ENCODE measurements at places on chromosomes 11 and 22.

DNA sequence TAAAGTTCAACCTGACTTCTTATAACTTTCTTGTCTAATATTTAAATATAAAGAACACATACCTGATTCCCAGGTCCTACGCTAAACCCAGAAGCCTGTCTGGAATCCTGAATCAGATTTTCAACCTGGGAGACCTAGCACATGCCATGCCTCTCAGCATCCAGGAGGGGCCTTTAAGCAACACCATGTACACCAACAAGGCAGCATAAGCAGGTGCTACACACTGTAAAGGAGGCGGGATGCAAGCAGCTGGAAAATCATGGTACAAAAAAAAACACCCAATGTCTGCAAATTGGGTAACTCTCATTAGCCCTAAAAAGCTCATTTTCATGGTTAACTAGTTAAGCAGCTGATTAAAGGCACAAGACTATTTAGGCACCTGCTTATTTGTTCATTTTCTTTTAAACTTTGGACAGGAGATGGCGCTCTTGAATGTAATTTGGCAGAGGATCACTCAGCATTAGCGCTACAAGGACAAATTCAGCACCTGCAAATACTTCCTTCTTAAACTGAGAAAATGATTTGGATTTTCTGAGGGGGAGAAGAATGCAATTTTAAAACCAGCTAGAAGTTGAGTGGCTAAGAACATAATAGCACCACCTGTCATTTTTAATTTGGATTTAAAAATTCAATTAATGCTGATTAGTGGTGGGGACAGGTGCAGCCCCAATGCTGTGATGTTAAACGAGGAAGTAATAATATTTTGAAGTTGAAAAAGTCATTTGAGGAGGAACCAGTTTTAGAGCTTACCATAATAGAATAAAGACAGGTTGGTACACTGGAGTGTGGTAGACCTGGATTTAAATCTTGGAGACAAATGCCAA is 104.0 kb downstream of the FAR1 start:
- DNase-seq = peak; percentile 22

DNA sequence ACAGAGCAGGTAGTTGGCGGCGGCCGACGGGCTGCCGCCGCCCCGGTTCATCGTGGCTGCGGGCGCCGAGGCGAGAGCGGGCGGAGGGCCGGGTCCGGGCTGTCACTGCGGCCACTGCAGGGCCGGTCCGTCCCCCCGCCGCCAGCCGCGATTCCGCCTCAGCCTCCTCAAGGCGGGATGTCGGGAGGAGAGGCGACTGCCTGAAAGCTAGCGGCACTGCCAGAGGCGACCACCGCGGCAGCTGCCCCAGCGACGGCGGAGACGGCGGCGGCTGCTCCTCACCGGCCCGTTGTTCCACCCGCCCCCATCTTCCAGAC is 234 bp downstream of the SESN3 start:
- no peak for DNase-seq

GRCh38 chr22:29320546-29320945 is 5.0 kb upstream of the RASL10A start:
- DNase-seq = no peak

DNA sequence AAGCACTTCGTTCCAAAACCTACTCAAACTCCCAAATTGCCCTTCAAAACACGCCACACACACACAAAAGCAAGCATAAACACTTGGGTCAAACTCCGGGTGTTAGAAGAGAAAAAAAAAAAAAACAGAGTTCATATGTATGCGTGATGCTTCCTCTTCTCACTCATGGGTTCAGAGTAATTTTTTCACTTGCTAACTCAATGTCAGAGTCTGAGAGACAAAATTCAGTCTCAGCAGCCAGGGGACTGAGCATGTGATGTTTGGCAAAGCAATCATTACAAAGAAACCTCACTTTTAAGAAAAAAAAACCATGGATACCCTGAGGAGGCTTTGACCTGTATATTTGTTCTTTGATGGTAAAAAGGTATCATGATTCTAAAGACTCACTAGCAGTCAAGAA is 461.7 kb downstream of the NTM start:
- DNase-seq = no peak

- DNase-seq = no peak
Measured at GRCh38 chr11:130452176-130452575, 3.7 kb downstream of the ADAMTS15 start.

DNA sequence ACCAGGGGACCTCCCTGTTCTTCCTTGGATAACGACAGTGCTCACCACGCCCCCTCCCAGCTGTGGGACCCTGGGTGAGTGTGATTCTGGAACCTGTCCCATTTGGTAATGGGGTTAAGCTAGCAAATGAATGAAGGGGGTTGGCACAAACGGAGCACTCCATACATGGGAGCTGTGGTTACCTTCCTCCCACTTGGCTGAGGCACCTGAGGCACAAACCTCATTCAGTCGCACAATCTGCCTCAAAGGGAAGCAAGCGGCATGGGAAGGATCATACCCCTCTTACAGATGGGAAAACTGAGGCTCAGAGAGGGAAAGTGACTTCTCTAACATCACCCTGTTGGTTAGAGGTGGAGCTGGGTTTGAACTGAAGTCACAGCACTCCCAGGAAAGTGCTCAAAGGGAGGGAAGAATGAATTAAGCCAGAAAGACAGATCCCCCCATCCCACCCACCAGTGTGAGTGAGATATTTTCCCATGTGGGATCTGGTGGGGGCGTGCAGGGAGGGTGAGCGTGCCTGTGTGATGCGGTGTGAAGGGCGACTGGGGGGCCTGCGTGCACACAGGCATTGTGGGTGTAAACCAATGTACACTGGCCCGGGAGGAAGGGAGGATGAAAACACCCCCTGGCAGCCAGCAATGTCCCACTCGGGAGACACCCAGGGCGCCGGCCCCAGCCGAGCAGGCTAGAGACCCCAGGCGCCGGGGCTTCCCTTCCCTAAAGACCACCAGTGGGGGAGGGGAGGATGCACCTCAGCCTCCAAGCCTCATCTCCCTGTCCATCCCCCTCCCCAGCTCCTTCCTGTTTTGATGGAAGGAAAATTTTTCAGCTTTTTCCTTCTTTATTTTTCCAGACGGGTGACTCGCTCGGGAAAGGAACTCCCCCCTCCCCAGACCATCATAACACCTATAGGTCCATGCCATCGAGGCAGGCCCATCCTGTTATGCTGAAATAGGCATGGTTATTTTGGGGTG is 8.0 kb upstream of the PDGFB start:
- DNase-seq = no peak

DNA sequence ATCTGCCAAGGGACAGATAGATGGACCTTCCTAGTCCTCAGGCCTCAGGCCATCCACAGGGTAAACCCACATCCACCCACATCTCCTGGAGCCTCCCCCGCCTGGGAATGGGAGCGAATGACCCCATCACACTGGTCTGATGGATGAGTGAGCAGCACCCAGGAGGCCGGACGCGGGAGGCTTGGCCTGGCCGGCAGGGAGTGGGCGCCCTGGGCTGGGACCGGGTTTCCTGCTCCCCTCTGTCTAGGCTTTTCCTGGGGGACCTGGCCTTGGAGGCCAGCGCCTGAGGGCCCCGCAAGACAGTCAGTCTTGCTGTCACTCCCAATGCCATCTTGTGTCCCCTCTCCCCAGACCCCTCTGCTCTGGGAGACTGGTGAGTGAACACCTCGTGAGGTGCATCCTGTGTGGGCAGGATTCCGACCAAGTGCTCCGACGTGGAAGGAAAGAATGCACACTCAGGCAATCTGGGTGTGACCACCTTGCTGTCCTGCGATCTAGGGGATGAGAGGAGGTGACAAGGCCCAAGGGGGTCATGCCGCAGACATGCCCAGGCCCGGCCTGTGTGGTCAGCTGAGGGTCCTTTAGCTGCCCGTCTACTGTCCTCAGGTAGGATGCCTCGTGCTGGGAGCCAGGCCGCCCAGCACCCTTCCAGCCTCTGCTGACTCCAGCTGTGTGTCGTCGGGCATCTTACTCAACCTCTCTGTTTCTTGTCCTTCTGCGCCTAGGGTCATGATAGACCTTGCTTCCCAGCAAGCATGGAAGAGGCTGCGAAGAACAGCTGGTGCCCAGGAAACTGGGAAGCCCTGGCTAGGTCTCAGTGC is 26.5 kb upstream of the WNT7B start:
- no peak for DNase-seq

- no peak for DNase-seq
Measured at GRCh38 chr22:25357606-25358420, 138.4 kb downstream of the CRYBB2 start.

- DNase-seq = no peak
Measured at GRCh38 chr11:134662629-134663360, 250.8 kb upstream of the B3GAT1 start.

DNA sequence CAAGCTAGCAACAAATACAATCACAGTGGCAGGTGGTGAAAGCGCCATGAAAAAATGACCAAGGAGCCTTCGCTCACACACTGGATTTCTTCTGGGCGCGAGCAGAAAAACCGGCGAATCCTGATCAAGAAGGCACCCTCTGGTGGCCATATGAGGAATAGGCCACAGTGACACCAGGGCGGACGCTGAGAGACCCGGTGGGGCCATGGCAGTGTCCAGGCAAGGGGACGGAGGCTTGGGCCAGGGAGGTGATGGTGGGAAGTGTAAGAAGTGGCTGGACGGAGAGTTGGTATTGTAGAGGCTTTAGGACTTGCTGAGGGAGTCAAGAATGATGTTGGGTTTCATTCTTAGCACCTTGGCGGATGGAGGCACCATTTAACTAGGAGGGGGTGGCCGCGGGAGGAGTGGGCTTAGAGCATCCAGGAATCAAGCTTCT is 16.9 kb upstream of the RAC2 start:
- DNase-seq = peak; percentile 43

DNA sequence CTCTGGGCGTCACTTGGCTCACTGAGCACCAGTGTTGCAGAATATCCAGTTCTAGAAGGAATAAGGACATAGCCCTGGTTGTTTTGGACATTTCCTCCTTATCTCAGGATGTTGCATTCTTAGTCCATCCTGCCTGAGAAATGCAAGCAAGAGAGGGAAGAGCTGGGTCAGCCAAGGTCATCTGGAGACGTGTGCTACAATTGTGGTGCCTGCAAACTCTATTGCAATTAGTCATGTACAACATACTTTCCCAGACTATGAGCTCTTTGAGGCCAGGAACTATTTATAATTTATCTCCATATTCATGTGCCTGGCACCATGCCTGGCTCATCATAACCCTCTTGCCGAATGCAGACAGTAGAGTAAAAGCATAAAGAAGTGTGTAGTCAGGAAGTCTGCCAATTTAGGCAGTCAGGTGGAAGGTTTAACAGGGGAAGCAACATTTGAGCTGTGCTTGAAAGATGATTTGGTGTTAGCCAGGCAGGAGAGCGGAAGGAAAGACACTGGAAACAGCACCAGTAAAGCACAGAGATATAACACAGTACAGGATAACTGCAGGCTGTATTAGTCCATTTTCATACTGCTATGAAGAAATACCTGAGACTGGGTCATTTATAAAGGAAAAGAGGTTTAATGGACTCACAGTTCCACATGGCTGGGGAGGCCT is 129.4 kb upstream of the PAX6 start:
- DNase-seq = no peak

- DNase-seq = no peak
Measured at GRCh38 chr22:38097557-38098409, 12.7 kb downstream of the BAIAP2L2 start.

DNA sequence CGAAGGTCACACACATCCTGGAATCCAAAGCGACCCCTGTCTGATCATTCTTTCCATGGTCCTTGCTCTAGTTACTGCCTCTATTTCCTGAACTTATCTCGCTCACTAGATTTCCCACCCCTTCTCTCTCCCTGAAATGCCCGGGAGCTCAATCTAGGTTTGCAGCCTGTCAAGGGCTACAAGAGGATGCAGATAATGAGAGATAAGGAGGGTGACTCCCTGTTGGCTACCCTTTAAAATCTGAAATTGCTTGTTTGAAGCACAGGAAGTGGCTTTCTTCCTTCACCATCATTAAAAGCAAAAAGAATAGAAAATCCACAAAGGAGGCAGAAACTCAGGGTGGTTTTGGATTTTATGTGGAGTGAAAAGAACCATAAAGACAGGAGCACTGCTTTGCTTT is 13.0 kb upstream of the FLI1 start:
- no peak for DNase-seq

- DNase-seq = no peak
Measured at GRCh38 chr11:17572359-17572690, 25.3 kb downstream of the OTOG start.

DNA sequence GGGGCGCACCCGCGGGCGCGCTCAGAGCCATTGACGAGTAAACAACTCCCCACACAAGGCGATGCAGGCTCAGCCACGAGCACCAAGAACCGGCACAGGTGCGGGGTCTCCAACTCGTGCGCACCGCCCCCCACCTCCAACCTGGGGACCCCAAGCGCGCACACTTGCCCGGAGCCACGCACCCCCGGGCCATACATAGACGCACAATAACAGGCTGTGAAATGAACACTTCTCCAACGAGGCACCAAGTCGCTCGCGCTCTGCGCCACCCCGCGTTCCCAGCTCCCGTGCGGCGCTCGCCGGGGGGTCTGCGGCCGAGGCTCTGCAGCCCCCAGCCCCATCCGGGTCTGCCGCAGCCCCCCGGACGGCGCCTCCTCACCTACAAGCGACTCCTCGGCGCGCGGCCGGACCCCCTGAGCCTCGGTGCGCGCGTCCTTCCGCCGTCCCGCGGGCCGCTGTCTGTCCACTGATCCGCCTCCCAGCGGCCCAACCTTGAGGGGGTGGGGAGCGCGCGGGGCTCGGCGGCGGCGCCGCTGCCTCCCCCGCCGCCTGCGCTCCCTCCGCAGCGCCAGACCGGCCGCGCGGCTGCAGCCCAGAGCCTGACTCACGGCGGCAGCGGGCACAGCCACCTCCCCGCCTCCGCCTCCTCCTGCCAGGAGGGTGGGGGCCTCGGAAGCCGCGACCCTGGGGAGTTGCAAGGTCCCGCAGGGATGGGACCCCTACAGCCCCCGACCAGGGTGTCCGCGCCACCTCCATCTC is 1.6 kb downstream of the IFITM10 start:
- DNase-seq = no peak

DNA sequence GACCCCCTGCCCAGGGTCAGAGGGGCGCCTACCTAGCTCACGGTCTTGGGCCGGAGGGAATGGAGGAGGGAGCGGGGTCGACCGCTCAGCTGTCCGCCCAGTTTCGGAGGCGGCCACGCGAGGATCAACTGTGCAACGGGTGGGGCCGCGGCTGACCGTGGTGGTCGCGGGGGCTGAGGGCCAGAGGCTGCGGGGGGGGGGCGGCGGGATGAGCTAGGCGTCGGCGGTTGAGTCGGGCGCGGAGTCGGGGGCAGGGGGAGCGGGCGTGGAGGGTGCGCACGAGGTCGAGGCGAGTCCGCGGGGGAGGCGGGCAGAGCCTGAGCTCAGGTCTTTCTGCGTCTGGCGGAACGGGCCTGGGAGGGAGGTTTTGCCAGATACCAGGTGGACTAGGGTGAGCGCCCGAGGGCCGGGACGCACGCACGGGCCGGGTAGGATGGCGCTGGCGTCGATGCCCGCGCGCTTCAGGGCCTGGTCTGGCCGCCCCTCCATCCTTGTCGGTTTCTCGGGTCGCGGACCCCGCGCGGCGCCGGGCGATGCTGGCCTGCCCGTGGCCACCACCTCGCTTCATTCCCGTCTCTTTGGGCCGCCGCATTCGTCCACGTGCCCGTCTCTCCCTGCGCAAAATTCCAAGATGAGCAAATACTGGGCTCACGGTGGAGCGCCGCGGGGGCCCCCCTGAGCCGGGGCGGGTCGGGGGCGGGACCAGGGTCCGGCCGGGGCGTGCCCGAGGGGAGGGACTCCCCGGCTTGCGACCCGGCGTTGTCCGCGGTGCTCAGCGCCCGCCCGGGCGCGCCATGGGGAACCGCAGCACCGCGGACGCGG is at the start of gene DRD4:
DRD4 (plus strand) TSS at position 759 of the 822 bp plus-strand sequence; CDS start at position 795, 36 bp downstream.
- no peak for DNase-seq
